Central memory CD4-positive, alpha-beta T cell (primary cell): ENCODE measurements at places on chromosomes 2 and 18.

GRCh38 chr2:143968860-143969259 is 551.1 kb downstream of the ZEB2 start:
- DNase-seq: no peak

- no peak for DNase-seq
These were observed 3.5 kb upstream of the ARHGAP15 start for GRCh38 chr2:143125717-143126116.

DNA sequence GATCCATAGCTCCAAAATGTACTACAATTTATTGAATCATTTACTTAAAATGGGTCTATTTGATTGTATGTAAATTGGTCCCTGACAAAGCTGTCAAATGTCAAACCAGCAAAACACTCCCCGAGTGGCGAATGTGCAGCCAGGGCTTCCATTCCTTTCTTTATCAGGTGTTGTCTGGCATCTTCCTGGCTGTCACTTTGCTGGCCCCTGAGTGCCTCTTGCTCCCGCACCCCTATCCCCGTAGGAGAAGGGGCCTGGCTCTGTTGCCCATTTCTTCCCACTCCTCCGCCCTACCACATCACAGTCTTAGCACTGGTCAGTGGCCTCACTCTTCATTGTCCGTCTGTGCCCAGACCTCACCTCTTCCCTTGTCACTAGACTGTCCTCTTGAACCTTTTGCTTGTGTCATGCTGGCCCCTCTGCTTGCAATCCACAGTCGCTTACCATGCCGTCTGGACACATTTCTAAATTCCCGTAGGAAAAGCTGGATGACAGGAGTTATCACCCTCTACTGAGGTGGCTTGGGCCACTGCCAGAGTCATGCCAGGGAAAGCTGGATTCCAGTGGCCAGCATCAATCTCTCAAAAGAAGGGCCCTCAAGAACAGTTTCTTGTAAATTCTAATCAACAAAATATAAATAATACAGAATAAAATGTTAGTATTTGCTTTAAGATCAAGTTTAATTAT is 15.4 kb downstream of the UBE2F start:
- no peak for DNase-seq

DNA sequence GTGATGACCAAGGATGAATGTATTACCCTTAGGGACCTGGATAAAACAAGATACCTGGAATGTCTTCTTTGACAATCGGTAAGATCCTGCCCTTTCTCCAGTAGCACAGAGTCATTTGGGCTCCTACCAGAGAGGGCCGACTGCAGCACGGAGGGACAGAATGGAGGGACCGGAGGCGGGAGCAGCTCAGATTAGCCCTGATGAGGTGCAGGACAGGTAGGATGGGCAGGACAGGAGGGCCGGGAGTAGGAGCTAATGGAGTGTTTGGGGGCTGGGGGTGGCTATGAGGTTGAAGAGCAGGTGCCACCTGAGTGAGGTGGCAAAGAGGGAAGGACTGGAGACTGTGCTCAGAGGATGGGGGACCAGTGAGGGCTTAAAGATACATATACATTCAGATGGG is 9.9 kb upstream of the PRELID3A start:
- DNase-seq: no peak

DNA sequence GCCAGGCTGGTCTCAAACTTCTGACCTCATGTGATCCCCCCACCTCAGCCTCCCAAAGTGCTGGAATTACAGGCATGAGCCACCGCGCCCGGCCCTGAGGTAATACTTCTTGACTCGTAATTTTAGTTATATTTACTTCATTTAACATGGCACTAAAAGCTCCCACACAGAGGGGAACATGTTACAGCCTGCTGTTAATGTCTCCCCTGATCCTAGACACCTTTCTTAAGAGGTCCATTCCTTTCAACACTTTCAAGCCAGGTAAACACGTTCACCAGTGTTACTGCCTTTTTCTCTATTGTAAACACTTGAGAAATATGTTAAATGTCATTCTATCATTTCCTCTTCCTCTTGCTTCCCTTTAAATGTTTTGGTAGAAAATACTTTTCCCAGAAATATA is 161.4 kb downstream of the METTL4 start:
- no peak for DNase-seq

GRCh38 chr18:49758263-49758610 is 55.1 kb downstream of the ACAA2 start:
- DNase-seq: no peak
